NCI-H1417 treated with DMSO at 0.1 percent for 48 hours (cell line): ENCODE measurements at places on chromosomes 2 and 18.

- DNase-seq: no peak
These were observed 139.7 kb downstream of the MYCN start for GRCh38 chr2:16080071-16080470.

DNA sequence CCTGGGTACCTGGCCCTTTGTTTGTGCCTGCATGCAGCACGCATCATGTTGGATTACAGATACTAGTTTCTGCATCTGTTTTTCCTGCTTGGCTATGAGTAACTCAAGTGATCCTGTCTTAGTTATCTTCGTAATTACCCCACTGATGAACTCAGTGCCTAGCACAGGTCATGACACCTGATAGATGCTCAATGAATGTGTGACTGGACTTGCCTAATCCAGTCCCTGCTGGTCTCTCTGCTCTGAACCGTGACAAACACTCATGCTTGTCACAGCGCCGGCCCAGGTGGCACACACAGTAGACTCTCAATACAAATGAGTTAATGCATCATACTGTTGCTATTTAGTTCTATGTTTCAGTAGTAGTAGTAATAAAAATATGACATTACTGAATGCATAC lies 31.2 kb upstream of the NTSR2 start:
- no peak for DNase-seq

- DNase-seq: no peak
These were observed 503.2 kb upstream of the FAM98A start for GRCh38 chr2:34102339-34102738.

DNA sequence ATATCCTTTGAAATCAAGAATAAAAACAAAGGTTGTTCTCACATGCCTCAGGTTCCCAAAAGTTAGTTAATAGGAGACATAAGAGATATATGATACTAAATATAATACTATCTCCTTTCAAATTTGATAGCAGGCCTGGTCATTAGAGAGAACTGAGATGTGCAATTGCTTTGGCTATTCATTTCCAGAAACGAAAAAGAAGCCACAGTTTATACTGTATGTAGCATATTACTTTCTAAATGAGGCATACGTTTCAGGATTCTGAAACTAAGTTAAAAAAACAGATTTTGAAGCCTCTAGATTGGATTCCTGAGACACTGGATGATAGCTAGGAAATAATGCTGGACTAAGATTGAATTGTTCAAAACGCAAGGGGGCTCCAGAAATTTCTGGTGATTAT lies 7.1 kb downstream of the PPP1R1C start:
- no peak for DNase-seq

DNA sequence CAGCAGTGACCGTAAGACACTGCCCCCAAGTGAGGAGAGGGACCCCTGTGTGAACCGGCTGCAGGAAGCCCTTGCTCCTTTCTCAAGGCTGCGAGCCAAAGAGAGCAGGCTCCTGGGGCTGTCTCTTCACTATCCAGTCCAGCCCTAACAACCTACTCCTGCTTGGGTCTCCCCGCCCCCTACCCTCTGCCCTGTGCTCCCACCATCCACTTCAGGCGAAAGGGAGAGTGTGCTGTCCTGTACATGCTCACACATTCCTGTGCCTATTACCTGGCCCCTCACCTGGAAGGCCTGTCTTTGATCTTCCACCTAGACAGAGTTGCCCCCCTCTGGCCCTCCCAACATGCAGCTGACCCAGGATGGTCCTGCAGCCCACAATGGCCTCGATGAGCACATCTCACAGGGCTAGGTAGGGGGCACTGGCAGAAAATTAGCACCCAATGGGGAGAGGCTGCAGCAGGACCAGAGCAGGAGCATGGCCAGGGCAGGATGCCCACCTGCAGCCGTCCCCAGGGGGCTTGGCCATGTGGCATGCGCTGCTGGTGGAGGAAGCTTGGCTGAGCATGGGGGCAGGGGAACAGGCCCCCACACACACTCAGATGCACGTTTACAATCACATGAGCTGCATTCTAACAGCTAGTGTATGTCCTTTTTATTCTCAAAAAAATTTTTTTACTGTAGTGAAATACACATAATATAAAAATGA lies 93.5 kb downstream of the POLR1A start:
- DNase-seq: no peak

DNA sequence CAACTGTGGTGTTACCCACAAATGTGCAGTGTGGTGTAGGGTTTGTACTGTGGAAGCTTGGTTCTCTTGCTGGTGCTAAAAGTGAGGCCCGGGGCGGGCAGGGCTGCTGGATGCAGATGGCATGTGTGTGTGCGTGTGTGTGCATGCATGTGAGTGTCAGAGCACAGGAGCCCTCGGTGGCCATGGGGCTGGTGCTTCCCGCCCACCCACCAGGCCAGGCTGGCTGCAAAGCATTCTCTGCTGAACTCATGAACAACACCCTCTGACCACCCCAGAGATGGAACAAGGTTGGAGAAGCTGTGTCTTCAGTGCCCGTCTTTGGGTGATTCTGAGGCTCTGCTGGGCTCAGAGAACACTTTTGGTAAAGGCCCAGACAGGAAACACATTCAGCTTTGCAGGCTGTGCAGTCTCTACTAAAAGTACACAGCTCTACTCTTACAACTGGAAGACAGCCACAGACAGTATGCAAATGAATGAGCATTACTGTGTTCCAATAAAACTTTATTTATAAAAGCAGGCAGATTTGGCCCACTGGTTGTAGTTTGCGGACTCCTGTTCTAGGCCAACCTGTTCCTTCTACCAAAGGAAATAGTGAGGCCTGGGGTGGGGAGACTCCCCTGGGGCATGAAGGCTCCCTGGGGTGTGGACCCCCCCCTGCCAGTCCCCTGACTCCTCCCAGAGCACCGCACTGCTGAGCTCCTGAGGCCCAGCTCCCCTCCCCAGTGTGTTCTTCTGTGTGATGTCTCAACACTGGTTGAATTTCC lies 225.3 kb upstream of the HDAC4 start:
- DNase-seq: no peak

DNA sequence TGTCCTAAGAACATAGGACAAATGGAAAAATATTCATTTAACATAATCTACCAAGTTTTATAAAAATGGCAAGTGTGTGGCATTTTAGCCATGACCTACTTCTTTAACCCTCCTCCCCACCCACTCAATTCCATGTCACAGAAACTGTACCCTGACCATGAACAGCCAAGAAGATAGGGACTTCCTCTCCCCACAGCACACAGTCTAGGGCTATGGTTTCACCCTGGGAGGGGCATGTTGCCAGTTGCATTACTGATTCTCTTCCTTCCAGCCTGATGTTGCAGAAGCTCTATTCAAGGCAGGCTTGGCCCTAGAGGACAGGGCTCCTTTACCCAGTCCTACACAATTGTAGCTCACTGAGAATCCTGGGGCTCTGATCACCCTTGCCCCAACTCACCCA lies 153.6 kb upstream of the KLF7 start:
- DNase-seq: no peak

DNA sequence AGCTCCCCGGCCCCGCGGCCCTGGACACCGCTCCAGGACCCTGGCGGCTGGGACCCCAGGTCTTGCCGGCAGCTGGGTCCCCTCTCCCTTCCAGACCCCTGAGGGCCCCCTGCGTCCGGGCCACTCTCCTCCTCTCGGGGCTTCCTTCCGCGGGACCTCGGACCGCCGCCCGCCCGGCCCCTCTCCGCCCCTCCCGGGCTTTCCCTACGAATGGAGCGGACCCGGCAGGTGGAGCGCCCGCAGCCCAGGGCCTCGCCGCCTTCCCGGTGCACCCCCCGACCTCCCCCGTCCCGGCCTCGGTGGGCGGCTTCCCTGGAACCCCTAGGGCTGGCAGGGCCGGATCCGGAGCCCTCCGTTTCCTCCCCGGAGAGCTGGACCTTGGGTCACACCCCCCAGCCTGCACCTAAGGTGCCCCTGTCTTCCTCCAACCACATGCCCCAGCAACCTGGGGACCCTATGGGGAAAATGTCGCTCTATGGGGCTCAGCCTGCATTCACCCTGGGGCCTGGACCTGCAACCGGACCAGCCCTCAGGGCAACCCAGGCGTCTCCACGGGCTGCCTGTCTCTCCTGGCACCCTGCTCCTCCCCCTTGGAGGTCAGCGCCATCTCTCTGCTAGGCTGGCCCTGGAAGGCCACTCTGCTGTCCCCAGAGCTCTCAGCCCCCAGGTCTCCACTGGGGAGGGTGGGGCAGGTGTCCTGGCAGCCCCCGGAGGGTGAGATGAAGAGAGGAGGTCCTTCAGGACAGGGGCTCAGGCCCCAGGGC lies 730 bp downstream of the B3GNT7 start:
- DNase-seq: no peak

DNA sequence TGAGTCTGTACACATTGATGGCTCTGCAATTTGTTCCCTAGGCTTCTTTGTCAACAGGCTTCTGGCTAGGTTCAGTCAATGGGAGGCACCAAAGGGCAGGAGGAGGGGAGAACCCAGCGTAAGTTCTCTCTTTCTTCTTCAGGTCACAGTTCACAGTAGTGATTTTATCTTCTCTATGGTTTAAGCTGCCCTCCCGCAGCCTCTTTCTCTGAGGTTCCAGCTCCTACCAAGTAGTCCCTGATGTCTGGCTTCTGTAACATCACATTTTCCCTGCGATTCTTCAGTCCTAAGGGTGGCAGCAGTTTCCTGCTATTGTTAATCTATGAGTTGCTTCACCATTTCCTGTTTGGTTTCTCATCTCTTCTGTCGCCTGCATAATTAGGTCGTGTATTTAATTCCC lies 107.4 kb downstream of the CPO start:
- DNase-seq: no peak

DNA sequence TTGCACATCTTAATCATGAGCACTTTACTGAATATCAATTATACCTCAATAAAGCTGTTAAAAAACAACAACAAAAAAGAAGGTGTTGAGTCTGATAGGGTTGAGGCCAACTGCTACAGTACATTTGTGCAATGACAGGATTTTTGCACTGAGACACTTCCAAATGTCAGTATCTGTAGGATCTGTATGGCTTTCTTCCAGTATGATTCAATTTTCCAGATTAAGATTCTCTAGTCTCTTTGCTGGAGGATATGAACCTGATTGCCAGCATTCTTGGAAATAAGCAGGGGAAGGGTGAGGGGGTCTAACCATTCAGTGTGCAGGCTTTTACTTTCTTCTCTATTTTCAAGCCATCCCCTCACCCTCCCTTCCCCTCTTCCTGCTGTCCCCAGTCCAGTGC lies 85.1 kb downstream of the SEMA4F start:
- DNase-seq: no peak
